ENCODE measurements at places on chromosomes 16 and 17. TPM values are rescaled to one million over a fixed set of nuclear protein-coding genes. Genes with fewer than 3 reads are reported as not detected.
A peak's percentile ranks its signal among the peaks of the same experiment; 100 is the strongest.

DNA sequence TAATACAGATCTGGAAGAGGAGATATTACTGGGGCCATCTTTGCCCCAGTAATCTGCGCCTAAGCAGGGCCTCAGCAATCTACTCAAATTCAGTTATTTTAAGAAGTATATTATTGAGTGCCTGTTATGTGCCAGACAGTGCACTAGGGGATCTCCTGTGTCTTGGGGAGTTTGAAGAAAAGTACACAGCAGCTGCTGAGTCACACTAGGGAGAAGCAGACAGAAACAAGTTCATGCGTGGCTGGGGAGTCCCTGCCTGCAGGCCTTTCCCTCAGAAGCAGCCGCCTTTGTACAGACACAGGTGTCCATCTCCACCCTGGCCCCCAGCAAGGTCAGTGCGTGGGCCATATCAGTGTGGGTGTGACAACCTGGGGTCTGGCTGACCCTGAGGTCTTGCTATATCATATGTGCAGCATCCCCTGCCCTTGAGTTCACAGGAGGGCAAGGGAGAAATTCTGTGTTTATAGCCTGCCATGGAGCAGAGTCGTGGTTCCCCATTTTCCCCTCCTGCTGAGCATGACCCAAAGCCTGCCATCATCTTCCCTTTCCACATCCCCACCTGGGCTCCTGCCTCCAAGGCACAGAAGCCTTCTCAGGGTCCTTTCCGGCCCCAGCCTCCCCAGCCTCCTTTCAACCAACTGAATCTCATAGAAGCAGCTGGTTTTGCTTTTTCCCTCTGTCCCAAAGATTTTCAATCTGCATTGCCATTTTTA is 229.9 kb upstream of the SDK2 start:
- no peak overlapping the region for H3K27ac ChIP-seq
- peak; percentile 30 for DNase-seq
- no peaks in the 10 kb centered on the region for H3K27me3 ChIP-seq
- no peak overlapping the region for H3K4me3 ChIP-seq

- peak overlapping the region; percentile 57 for H3K27ac ChIP-seq
- DNase-seq = no peak
- H3K4me1 ChIP-seq = peaks cover 32% of the 10 kb centered on the region
- H3K27me3 ChIP-seq = no peaks in the 10 kb centered on the region
Measured at GRCh38 chr16:962901-963814, 7.6 kb downstream of the LMF1 start.

GRCh38 chr16:81879625-81880024 is 100.5 kb downstream of the PLCG2 start:
- H3K4me1 ChIP-seq = no peaks in the 10 kb centered on the region
- H3K4me3 ChIP-seq = no peak overlapping the region
- no peaks in the 10 kb centered on the region for H3K36me3 ChIP-seq

GRCh38 chr16:23060458-23061320 is 88.6 kb downstream of the USP31 start:
- H3K4me1 ChIP-seq = peaks cover 7% of the 10 kb centered on the region
- peak; percentile 52 for DNase-seq
- no peak overlapping the region for H3K4me3 ChIP-seq
- H3K36me3 ChIP-seq = no peaks in the 10 kb centered on the region
- H3K27ac ChIP-seq = no peak overlapping the region

- no peaks in the 10 kb centered on the region for H3K27me3 ChIP-seq
- peak; percentile 77 for DNase-seq
- H3K4me3 ChIP-seq = peak overlapping the region; percentile 71
- H3K4me1 ChIP-seq = peaks cover 16% of the 10 kb centered on the region
- H3K27ac ChIP-seq = no peak overlapping the region
- H3K36me3 ChIP-seq = peaks cover 5% of the 10 kb centered on the region
Measured at GRCh38 chr17:75827308-75828075, 16.7 kb downstream of the UNC13D start.

The CIBAR2 gene
- total RNA-seq = not detected

The MYH13 gene
- total RNA-seq = not detected

The KRTAP4-5 gene
- not detected for total RNA-seq
